Colonic mucosa (tissue), 4 donors: ENCODE measurements at places on chromosomes 7 and 10.

GRCh38 chr7:19772306-19772705 lies 1.1 kb downstream of the TMEM196 start:
- no peak for DNase-seq

DNA sequence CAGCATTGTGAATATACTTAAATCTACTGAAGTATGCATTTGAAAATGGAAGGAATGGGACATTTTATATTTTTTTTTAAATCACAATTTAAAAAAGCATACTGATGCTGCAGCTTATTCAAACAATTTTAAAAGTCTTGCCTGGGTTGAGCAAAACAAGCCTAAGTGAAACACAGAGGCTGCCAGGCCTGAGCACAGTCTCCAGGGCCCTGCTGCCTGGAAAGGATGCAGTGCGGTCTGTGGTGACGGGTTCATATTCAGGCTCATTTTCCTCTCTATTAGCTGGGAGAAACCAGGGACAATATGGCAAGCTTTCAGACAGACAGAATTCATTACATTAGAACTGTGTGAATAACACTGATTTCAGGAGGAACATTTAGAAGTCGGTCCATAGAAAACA lies 251.9 kb downstream of the COBL start:
- DNase-seq, result no peak

- no peak for DNase-seq
Measured at GRCh38 chr10:133420028-133420427, 4.4 kb downstream of the SPRN start.

GRCh38 chr7:43307522-43307921 lies 195.1 kb downstream of the HECW1 start:
- no peak for DNase-seq

- no peak for DNase-seq
Measured at GRCh38 chr10:95214369-95214768, 20.3 kb downstream of the ACSM6 start.

DNA sequence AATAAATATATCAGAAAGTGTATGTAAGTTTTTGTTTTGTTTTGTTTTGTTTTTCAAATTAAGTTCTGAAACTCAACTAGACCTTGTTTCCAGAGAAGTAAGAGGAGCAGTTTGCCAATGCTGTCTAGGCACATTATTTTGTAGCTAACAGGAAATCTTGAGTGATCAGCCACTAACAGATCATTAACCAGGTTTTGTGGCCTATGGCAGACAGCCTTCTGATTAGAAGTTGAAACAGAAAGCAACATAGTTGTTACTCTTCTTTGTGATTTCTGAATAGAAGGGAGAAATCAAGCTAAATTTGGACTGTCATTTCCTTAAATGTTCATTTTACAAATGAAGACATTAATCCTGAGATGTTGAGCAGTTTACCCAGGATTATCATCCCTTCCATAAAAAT lies 142.6 kb downstream of the PLXDC2 start:
- DNase-seq, result no peak

DNA sequence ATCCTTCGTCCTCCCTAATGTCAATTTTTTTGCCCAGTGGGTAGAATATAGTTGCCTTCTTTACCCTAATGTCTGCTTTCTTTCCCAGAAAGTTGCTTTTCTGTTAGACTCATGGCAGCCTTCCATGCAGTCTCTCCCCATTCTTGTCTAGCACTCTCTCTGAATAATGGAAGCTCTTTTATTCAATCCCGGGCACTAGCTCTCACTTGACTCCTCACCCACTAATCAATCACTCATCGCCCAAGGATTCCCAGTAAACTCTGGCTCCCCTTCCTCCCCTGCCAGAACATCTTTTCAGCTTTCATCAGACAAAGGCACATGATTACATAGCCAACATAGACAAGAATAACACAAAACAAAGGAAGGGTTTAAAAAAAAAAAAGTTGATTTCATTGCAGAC lies 100.2 kb upstream of the RELN start:
- no peak for DNase-seq
